T-helper 1 cell (primary cell): ENCODE measurements at places on chromosomes 11 and 22.

GRCh38 chr22:40050258-40050657 is 55.5 kb downstream of the FAM83F start:
- no peak for DNase-seq

DNA sequence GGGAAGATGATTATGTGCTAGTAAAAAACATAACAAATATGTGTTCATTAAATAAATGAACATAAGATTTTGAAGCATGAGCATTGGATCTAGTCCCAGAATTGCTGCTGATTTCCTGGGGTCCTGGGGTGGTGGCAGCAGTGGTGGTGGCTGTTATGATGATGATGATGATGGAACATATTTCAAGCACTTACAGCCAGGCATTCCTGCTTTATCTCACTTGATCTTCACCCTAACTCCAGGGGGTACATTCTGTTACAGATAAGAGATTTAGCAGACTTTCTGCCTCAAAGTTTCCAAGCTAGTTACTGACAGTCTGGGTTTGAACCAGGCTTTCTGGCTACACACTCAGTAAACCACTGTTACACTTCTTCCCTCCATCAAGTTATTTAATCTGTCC is 5.2 kb downstream of the TRAPPC4 start:
- no peak for DNase-seq

DNA sequence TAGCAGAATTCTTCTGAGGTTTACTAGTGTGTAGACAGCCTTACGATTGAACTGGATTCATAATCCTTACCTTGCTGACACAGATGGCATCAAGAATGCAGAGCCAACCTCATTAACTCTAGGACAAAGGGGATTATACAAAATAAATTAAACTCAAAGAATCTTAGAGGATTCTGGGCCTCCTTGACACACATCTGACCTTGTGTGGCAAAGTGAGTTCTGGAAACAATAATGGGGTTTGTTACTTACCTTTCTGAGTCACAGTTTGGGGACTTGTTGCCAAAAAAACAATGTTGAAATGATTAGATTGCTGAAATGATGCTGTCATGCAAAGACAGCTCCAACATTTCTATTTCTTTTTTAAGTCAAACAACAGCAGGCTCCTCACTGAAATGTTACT is 179.1 kb upstream of the ISX start:
- no peak for DNase-seq

DNA sequence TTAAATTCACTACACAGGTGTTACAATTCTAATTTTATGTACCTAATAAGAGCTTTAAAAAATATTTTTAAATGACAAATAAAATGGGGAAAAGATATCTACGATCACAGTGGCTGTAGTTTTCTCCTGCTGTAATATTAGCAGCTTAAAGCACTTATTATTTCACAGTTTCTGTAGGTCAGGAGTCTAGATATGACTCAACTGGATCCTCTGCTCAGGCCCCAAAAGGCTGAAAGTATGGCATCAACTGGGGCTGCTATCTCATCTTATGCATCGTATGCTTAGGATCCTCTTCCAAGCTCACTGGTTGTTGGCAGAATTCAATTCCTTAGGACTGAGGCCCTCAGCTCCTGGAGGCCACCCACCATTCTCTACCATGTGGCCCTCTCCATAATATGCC is 12.8 kb downstream of the FBXO3 start:
- DNase-seq = no peak

GRCh38 chr11:95089620-95090542 is at the start of gene ENDOD1:
Gene ENDOD1 (plus strand): TSS chr11:95089846. CDS start chr11:95089928, 82 bp downstream.
- peak; percentile 85 for DNase-seq

DNA sequence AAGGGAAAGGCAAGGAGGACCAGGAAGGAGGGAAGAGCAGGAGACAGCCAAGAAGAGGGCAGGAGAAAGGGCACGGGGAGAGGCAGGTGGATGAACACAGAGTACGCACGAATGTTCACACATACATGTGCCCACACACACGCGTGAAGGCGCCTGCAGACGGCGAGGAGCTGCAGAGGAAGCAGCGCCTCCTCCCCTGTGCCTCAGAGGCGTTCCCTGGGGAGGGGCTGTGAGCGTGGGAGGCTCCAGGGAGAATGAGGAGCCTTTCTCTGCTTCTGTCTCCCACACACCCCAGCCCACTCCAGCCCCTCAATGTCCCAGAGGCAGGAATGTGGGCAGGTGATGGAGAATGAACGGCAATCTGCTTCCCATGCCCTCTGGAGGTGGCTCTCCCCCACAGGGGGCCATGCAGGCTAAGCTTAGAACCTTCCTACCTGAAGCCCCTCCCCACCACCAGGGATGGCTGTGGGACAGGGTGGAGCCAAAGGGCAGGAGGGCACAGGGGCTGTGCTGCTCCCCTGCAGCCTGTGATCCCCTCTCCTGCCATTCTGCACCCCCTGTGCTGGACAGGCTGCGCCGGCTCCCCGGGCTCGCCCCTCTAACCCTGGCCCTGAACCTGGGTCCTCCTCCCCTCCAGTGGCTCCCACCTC is 25.3 kb downstream of the PPM1F start:
- no peak for DNase-seq

- no peak for DNase-seq
Observed at GRCh38 chr11:122198291-122198983, 82.4 kb upstream of the BLID start.

DNA sequence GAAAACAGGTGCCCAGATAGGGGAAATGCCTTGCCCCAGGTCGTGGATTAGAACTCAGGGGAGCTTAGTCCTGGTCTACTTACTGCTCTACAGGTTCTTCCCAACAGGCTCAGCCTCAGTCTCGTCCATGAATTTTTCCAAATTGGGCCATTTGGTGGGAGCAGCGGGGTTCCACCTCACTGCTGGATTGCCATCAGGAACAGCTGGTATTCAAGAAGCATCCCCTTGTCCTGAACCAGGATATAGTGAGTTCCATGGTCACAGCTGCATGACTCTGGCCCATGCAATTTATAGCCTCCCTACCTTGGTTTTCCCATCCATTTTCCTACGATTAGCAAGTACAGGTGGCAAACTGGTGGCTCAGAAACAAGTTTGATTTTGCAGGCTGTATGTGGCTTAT is 6.6 kb upstream of the UBE2L6 start:
- no peak for DNase-seq

- no peak for DNase-seq
Observed at GRCh38 chr11:101974255-101974654, 57.9 kb upstream of the ANGPTL5 start.

- no peak for DNase-seq
Observed at GRCh38 chr11:74154620-74155281, 16.1 kb downstream of the C2CD3 start.

- no peak for DNase-seq
Observed at GRCh38 chr11:55854704-55855103, 16.2 kb downstream of the OR5D16 start.

- DNase-seq = no peak
Observed at GRCh38 chr11:89293965-89294679, 116.4 kb downstream of the TYR start.

DNA sequence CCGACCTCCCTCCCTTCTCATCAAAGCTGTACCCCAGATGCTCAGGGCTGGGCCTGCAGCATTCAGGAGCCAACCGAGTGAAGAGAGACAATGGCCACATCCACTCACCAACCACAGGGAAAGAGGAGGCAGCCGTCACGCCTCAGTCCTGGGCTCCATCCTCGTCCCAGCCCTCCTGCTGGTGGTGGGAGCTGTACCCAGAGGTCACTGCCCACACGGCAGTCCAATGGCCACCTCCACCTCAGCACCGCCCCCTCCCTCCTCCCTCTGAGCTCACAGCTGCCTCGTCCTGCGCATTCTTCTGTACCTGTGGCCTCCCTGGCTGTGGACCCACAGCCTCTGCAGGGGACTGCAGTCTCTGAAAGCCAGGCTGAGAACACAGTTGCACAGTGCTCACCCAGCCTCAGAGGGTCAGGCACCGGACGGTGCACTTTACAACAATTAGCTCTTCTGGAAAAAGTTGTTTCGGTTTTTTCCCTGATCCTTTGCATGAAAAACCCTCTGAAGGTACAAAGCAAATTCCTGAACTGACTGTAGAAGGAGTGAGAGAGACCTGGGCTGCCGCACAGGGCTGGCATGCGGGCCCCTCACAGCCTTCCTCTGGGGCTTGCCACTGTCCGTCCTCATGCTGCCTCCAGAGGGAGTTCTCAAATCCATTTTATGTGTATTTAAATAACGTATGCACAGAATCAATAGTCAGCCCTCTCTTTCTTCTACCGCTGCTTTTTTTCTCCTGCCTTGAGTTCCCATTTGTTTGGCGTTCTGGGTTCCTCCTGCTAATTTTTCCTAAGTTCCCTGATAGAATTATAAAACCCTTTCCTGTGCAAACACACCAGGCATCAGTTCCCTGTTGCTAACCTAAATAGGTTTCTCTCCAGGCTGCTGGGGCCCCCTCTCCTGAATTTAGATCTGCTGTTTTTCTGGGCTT is 52.7 kb downstream of the PHF21B start:
- no peak for DNase-seq

- peak; percentile 69 for DNase-seq
Observed at GRCh38 chr22:28009272-28009827, 90.3 kb upstream of the PITPNB start.

DNA sequence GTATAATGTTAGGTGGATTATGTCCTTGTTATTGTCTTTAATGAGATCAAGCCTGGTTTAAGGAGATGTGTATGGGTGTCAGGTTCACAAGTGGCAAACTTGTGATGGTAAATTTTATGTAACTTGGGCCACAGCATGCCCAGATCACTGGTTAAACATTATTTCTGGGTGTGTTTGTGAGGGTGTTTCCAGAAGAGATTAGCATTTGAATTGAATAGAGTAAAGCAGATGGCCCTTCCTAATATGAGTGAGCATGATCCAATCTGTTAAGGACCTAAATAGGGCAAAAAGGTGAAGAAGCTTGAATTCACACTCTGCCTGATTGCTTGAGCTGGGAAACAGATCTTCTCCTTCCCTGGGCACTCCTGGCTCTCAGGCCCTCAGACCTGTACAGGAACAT is 20.7 kb downstream of the OR5B21 start:
- DNase-seq = no peak

DNA sequence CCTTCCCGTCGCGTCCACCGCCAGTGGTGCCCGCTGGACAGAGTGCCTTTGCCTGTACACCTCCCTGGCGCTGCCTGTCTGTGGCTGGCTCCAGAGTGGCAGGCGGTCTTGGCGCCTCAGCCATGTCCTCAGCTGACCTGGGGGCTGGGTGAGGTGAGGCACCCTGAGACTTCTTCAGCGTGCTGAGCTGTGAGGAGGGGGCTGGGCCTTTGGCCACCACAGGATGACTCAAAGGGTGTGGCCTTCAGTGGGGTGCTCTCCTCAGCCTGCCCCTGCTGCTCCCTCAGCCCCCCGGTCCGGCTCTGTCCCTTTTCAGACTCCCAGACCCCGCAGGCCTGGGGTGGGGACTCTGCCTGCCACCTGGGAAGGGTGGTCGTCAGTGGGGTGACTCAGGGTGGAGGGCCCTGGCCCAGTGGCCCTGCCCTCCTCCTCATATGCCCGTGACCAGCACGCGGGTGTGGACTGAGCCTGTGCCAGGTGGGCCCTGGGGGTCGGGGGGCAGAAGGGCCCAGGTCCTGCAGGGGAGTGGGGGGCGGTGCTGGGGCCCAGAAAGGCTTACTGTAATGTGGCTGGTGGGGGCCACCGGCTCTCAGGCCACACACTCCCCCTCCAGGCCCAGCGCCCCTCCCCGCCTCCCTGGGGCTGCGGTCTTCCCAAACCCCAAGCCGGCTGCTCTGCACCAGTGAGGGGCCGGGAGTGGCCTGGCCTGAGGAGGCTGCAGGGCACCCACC is 15.9 kb downstream of the CRELD2 start:
- DNase-seq = peak; percentile 45

GRCh38 chr11:71188886-71189767 is 63.2 kb downstream of the SHANK2 start:
- no peak for DNase-seq

DNA sequence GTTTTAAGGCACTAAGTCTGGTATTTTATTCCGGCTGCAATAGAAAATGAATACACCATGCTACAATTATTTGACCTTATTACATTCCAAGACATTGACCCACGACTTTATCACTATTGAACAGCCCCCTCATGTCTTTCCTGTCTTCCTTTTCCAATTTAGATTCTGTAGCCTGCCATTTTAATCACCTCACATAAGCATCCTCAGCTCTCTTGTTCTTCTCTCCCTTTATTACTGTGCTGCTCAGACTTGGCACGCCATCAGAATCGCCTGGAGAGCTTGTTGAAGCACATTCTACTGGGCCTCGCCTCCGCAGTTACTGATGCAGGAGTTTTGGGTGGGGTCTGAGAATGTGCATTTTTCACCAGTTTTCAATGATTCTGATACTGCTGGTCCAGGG is 38.7 kb upstream of the SWAP70 start:
- no peak for DNase-seq

DNA sequence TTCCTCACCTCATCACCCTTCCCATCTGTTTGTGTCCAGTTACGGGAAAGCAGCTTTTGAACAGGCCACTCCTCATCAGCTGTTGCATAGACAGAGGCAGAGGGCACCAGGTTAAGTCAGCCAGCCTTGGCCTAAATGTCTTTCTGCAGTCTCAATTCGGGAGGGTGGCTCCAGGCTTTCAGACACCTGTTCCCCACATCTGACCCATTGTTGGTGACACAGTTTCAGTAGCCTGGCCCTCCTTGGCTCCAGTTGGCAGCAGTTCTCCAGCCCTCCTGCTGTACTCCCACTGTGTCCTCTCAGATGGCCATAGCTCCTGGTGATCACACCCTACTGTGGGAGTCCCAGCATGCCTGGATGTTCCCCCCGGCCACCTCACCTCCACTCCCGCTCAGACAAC is 70.8 kb upstream of the MYOD1 start:
- no peak for DNase-seq

- no peak for DNase-seq
Observed at GRCh38 chr11:72036687-72037086, 38.0 kb downstream of the IL18BP start.

DNA sequence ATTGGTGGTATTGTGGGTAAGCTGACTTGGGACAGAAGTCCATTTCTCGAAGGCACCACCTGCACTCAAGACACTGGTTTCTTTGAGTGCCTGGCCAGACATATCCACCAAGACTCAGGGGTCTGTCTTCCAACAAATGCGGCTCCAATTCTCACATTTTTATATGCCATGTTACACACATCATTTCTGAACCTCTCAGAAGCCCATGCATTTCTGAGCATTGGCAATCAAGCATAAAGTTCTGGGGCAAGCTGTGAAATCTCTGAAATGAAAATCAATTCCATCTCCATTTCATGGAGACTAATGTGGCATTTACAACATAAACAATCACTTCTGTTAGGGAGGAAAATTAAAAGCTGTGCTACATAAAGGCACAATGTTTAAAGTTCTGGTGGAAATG is 243.7 kb downstream of the KIRREL3 start:
- DNase-seq = no peak

DNA sequence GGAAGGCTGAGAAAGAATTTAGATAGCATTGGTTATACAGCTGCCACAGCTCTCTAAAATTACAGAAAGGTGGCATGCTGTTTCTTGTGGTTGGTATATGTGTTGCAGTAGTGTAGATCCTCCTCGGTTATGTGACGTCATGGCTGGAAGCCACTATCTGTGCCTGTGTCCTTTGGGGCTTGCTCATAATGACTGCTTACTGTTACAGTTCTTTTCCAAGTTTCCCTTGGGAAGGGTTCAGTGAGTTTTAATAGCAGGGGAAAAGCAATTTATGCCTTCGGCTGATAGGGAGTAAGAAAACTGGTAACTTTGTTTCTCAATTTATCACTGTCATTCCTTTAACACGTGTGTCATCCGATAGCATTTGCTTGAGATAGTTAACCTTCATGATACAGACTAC is 47.2 kb downstream of the POLD3 start:
- DNase-seq = no peak

GRCh38 chr11:134206185-134206584 is 17.6 kb downstream of the NCAPD3 start:
- DNase-seq = no peak
